Kidney (tissue), 22 donors: ENCODE measurements at places on chromosomes 7 and 10.

- DNase-seq = no peak
These were observed 35.6 kb upstream of the LAMB4 start for GRCh38 chr7:108165723-108166122.

- no peak for DNase-seq
These were observed 1.2 kb downstream of the SUFU start for GRCh38 chr10:102504976-102505300.

GRCh38 chr7:17067691-17068090 is 185.9 kb upstream of the AGR3 start:
- DNase-seq = no peak

- DNase-seq = no peak
These were observed 11.9 kb downstream of the RAB11FIP2 start for GRCh38 chr10:118034791-118035261.

DNA sequence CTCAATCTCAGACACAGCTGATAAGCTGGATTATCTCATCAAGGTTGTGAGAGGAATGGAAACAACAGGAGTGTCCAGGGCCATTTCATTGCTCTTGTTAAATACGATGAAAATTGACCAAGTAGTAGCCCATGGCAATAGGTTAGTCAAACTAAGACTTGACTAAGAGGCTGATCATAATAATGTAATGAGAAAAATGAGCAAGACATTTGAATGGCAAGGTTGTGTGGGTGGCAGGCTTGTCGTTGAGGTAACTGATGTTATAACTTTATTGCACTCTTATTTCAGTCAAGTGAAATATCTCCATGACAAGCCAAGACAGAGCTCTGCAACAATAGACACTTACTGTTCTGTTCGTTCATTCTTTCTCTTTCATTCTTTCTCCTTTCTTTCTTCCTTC is 532.0 kb downstream of the GATA3 start:
- no peak for DNase-seq

DNA sequence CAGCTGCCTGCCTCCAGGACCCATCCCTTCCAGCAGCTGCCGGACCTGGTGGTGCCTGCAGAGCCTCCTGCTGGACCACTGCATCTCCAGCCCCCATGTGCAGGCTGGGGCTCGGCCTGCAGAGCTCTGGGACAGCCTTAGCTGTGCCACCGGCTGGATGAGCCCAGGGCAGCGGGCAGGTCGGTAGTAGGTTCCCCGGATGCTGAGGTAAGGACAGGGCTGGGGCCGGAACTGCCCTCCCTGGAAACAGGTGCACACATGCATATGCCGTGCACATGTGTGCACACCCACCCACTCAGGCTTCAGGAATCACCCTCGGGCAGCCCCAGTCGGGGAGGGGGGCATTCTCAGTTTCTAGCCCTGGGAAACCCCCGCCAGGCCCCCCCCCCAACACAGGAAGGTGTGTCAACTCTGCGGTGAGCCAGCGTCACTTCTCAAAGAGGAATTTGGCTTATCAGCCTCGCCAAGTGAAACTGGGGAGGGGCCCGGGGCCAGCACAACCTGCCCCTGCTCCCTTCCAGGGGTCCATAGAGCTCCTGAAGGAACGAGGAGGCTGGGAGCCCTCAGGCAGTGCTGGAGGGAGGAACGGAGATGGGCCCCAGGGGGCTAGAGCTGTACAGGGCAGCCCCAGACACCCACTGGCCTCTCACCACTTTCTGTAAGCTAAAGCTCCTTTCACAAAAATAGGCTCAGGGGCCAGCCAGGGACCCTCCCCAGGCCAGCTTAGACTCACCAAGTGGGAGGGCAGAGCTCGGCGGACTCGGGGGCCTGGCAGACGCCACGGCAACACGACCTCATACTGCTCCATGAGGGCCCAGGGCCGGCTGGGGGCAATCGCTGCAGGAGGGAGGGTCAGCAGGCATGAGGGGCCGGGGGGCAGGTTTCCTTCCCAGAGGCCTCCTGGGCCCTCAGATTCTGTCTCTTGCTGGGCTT is 1.7 kb downstream of the ADAM8 start:
- DNase-seq = peak; percentile 19

DNA sequence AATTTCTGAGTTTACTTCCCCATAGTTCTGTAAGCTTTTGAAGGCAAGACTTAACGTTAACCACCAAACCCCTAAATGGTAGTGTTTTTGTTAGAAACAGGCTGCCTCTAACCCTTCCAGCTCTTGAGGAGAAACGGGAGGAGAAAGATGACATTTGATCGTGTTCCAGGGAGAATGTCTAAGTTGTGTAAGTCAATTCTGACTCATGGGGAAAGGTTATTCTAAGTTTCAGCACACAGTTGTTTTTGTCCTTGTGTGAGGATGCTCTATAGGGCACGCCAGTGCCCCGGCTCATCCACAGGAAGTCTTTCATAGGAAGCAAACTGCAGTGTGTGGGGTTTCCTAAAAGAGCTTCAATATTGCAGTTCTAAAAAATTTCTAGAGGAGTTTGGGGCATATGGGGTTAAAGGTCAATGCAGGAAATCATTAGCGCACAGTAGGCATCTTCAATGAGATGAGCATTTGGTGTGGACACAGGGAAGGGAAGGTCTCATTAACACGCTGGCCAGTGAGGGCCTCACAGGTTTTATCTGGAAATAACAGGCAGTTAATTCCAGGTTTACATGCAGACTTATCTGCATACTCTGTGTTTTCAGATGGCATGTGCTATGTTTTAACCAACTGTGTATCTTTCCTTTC is 638.2 kb upstream of the IGFBP3 start:
- no peak for DNase-seq

DNA sequence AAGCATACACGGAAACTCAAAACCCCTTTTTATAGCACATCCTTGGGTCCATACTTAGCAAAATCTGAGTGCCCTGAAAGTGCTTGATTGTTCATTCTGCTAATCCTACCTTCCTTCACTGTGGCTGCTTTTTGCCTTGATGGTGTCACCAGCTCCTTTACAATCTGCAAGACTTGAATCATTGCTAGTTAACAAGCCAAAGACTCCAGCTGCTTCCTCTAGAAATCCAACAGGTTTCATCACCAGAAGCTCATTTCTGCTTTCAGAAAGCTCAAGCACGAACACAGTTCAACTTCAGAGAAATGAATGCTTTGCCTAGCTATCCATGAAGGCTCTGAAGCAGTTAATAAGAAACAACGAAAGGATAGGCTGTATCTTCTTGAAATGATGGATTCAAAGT is 38.0 kb downstream of the USP6NL start:
- DNase-seq = peak; percentile 41

DNA sequence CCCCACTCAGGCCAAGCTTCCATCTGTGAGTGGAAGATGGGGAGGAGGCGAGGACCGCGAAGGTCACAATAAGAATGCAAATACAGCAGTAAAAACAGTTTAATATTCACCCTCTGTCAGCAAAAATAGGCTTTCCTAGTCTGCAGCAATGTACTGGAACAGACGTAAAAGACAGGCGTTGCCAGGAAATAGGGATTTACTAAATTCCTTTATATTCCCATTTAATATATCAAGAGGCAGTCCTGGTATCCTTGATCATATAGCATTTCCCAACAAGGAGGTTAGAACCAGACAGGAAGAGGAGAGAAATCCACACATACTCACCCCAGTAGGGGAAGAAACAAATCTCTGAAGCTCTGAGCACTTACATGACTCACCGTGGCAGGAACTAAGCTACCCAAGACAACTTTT is 1054.9 kb upstream of the C7orf33 start:
- DNase-seq = no peak

DNA sequence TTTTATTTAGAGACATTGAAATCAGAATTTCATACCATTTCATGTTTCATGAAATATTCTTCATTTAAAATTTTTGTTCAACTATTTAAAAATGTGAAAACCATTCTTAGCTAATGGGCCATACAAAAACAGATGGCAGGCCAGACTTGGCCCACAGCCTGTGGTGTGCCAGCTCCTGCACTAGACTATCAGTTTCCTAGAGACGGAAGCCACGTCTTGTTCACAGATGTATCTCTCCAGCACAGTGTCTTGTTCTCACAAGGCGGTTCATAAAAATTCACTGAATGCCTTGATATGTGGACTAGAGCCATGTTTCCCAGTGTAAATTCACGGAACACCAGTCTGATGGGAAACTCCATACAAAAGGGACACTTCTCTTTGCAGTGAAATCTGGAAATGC is 216.0 kb downstream of the KCNMA1 start:
- DNase-seq = no peak
